Pons (tissue), 1 donor: ENCODE measurements at places on chromosomes 4 and X.

- no peak for DNase-seq
Observed at GRCh38 chr4:116099596-116099995, 985.8 kb downstream of the TRAM1L1 start.

DNA sequence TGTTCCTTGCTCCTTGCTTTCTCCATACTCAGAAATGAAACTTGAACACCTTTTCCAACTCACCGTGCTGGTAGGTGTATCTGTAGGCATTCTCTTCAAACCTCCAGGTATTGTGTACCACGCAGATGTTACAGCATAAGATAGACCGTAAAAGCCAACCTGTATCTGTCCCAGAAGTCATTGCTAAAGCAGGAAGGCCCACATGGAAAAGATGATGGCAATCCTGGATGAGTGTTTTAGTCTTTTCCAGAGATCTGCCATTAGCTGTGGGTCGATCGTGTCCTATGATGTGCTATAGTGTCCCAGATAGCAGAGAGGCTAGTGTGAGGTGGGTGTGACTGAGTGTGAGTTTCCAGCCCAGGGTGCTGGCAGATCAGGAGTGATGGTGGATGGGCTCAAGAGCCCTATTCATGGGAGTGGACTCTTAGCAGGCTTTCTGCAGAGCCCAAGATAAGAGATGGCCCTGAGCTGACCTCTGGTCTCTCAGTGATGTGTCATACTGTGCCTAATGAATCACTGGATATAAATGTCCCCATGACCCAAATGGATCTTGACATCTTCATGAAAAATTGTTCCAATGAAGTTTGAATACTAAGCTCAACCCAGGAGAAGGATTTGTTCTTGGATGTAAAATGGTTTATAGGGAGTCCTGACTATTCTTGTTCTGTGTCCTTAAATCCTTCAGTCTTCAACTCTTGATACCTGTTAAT is 69.1 kb upstream of the WDR1 start:
- DNase-seq, result no peak

DNA sequence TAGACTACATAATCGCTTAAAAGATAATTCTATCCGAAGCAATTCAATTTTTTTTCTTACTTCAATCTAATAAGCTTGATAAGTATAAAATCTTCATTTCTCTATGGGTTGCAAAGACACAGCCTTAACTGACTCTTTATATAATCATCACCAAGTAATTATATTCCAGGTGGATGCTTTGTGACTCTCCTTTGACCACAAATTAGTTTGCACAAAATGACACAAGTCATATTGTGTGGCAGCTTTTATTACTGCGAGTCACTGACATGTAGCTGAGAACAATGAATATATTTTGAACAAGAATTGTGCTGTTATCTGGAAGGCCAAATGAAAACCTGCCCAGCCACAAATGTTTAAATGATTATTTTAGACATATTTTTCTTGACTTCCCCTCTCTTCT is 1727.8 kb downstream of the ARAP2 start:
- DNase-seq, result no peak

GRCh38 chr4:114277690-114278089 is 298.2 kb upstream of the ARSJ start:
- DNase-seq, result no peak

DNA sequence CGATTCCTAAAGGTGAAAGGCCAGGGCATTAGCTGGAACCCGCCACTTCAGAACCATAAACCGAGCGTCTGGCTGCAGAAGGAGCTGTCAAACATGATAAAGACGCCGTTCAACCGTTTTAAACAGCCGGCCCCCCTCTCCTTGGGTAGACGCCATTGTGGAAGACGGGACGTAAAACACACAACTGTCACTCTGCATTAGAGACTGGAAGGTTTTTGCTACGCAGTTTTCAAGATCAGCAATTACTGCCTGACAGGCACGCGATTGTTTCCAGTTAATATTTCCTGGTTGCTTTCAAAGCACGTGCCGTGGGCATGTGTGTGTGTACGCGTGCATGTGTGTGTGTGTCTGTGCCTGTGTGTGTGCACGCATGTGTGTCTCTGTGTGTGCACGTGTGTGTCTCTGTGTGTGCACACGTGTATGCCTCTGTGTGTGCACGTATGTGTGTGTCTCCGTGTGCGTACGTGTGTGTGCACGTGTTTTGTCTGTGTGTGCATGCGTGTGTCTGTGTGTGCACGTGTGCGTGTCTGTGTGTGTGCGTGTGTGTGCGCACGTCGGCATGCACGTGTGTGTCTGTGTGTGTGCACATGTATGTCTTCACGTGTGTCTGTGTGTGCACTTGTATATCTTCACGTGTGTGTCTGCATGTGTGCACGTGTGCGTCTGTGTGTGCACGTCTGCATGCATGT is 48.8 kb downstream of the SHOX start:
- no peak for DNase-seq

- DNase-seq, result peak; percentile 23
Observed at GRCh38 chrX:130125091-130125874, 15.0 kb upstream of the ELF4 start.

GRCh38 chrX:85113746-85114145 is 110.1 kb downstream of the APOOL start:
- DNase-seq, result no peak

DNA sequence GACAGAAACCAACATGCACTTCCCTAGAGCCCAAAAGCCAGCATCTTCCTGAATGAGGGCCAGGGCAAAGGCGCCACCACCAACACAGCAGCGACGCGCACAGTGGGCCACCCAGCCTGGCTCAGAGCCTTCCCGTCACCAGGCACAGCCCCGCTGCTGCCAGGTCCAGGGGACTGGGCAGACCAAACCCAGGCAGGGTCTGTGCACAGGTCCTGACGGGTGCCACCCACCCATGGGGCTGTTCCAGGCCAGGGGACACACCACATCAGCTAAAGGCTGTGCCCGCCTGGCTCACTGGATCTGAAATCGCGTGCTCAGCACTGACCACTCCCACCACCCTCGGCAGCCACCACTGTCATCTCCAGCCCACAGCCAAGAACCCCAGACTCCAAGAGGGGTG is 13.8 kb downstream of the FAM53A start:
- DNase-seq, result no peak

- DNase-seq, result no peak
Observed at GRCh38 chrX:151912221-151912620, 468 bp upstream of the MAGEA4 start.
